ENCODE measurements at places on chromosomes 7 and 10. TPM values are rescaled to one million over a fixed set of nuclear protein-coding genes. Genes with fewer than 3 reads are reported as not detected.

DNA sequence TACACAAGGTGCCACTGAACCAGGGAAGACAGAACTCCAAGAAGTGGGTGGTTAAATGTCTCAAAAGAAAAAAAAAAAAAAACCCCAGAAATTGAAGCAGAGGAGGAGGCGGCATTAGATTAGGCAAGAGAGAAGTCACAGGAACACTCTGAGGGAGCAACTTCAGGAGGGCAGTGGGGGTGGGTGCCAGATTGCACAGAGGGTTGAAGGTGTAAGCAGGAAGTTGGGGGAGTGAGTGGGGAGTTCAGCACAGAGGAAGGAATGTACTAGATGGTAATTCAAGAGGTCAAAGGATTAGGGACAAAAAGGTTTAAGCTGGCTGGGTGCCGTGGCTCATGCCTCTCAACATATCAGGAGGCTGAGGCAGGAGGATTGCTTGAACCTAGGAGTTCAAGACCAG lies 110.0 kb upstream of the PDLIM1 start:
- DNase-seq = peak; percentile 72

The CCDC7 gene
- 22.8 TPM for total RNA-seq

DNA sequence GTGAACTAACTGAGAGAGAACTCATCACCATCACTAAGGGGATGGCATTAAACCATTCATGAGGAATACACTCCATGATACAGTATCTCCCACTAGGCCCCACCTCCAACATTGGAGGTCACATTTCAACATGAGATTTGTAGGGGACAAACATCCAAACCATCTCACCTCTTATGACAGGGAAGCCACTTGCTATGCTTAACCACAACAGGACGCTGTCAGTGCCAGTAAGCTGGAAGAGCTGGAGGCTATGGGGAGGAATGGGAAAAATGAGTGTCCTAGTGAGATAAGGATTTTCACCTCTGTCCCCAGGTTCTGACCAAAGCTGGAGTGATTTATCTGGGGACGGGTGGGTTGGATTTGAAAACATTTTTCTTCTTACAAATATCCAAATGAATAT lies 17.6 kb downstream of the PLCE1 start:
- DNase-seq = no peak

The ADRA2A gene
- 3.8 TPM for total RNA-seq

- no peak for DNase-seq
These were observed 349.7 kb upstream of the NRP1 start for GRCh38 chr10:33684211-33684611.

The OR2A12 gene
- not detected for total RNA-seq

DNA sequence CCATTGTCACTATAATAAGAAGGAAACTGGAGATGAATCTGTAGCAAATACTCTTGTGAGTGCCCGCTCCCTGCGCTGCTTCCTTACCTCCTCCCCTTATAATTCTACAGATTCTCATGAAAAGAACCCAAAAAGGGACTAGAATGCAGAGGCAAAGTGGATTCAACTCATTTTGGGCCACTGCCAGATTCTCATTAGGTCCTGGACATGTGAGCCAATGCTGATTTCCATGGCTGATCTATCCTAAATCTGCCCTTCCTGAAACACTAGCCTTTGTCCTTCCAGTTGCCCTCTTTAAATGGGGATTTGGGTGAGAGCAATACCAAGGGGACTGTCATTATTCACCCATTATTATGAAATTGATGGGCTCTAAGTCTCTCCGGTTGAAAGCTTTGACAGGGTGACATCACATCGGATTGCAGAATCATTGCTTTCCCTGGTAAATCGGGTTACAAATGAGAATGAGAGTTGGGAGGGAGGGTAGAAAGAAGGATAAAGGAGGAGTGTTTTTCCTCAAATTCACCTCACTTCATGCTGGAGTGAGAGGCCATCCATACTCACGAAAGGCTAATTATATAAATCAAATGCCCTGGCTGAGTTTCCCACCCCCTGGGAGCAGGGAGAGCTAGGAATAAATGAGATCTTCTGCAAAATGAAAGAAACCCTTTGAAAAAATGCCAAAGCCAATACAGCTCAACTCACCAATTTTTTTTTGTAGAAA lies 37.5 kb downstream of the PTN start:
- DNase-seq = no peak

- DNase-seq = no peak
These were observed 54.4 kb downstream of the PKD1L1 start for GRCh38 chr7:47893721-47894365.

DNA sequence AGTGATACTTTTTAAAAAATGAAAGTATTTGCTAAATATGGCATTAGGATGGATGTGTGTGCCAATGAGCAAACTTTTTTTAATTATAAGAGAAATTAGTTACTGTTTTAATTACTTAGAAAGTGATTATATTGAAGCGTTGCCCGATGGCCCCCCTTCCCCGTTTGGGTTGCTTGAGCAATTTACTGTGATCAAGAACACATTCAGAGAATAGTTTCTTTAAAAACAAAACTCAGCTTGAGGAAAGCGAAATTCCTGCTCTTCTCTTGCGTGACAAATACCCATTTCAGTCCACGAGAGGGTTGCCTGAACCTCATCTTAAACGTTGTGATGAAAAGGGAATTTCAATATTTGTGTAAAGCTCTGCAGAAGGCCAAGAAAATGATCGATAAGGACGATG lies 234.1 kb downstream of the GATA3 start:
- no peak for DNase-seq

- no peak for DNase-seq
These were observed 10.8 kb upstream of the PON1 start for GRCh38 chr7:95335093-95335492.

GRCh38 chr10:126126866-126127265 lies 230.5 kb downstream of the FANK1 start:
- DNase-seq = no peak

GRCh38 chr10:132836248-132836831 lies 50.4 kb upstream of the NKX6-2 start:
- DNase-seq = no peak

DNA sequence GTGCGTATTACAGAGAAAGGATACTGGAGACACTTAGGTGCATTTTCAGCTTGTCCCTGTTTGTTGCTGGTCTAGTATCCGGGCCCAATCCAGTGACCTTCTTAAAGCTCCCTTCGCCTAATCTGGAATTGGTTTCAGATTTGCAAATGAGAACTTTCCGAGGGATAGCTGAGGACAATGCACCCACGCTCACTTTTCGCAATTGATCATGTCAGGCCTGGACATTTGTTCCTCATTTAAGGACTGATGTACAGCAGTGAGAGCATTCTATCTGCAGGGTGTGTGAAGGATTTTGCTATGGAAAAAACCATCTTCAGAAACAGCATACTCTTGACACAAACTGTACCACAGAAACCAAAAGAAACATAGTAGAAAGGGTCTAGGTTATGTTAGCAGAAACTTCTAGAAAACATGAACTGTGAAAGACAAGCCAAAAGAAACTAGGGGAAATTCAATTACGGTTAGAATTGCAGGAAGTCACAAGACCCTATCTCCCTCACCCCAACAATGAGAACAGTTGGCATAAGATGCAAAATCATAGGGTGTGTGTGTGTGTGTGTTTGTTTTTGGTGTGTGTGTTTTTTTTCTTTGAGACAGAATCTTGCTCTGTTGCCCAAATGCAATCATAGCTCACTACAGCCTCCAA lies 331.1 kb downstream of the CALN1 start:
- DNase-seq = no peak

The GPR15LG gene
- total RNA-seq = not detected

The LMOD2 gene
- total RNA-seq = not detected

GRCh38 chr10:42864575-42864974 lies 82.0 kb downstream of the BMS1 start:
- DNase-seq = no peak

The FAM185A gene
- 10.0 TPM for total RNA-seq

The NAT16 gene
- not detected for total RNA-seq

The GSTO2 gene
- total RNA-seq = 7.8 TPM

- DNase-seq = no peak
These were observed 322.0 kb upstream of the SEMA3D start for GRCh38 chr7:85508642-85509410.

DNA sequence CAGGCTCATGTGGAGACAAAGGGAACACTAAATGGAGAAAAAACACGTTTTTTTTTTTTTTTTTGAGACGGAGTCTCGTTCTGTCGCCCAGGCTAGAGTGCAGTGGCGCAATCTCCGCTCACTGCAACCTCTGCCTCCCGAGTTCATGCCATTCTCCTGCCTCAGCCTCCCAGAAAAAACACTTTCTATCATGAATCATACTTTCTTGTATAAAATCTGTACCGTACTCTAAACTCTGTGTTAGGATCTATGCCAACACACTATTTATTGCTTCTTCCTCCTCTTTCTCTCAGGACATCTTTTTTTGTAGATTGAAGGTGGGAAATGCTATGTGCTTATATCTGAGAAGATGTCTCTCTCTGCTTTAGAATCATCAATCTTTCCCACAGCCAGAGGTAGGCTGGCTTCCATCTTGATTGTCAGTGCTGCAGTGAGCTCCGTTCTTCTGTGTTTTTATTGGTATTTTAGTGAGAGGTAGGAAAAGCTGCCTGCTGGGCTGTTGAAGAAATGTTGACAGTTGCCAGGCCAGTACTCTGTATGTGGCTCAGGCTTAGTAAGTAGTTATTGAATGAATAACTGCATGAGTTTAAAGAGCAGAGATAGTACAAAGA lies 101.1 kb downstream of the GPR85 start:
- no peak for DNase-seq

The PRKAR2B gene
- 10.3 TPM for total RNA-seq

- no peak for DNase-seq
These were observed 75.7 kb downstream of the SEPTIN14 start for GRCh38 chr7:55786901-55787300.

DNA sequence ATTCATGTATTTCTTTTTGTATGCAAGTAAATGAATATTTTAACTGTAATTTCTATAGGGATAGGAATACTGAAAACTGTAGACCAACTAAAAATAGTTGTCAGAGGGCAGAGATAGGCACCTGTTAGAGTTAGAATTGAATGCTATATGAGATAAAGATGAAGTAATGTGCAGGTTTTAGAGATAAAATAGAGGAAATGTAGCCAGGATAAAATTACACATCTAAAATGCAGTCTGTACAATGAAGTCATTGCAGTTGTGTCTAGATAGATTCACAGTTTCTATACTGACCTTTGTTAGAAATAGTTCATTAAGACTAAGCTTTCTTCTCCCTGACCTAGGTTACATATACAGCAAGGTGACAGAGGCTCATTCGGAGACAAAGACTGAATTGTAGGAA lies 46.2 kb downstream of the SMNDC1 start:
- no peak for DNase-seq

DNA sequence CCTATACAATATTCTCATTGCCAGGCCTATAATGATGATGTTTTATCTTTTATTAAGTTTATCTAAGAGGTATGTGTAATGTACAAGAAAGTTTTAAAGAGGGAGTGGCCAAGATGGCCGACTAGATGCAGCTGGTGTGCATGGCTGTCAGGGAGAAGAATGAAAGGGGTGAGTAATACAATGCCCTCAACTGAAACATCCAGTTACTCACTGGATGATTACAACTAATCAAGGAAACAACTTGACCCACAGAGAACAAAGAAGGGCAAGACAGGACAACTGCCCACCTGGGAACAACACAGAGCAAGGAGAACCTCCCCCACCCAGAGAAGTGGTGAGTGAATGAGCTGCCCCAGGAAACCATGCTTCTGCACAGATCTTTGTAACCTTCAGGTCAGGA lies 880.0 kb upstream of the LRRTM3 start:
- DNase-seq = no peak

The MACROH2A2 gene
- 6.6 TPM for total RNA-seq

GRCh38 chr10:25725917-25726716 lies 207.9 kb upstream of the MYO3A start:
- no peak for DNase-seq

All from lower lobe of right lung (tissue), 2 donors.